B cell (primary cell): ENCODE measurements at places on chromosomes 2 and 18. TPM values are rescaled to one million over a fixed set of nuclear protein-coding genes. Genes with fewer than 3 reads are reported as not detected.

Gene MIB1
- total RNA-seq = 24.4 and 25.5 TPM in 2 replicates

Gene UCN
- 2.7 and 3.6 TPM in 2 replicates for total RNA-seq

Gene SCTR
- total RNA-seq = not detected in 2 replicates

Gene ZSWIM2
- not detected in 2 replicates for total RNA-seq

Gene DSG4
- not detected in 2 replicates for total RNA-seq

Gene DYSF
- total RNA-seq = 0.15 and 0.17 TPM in 2 replicates

Gene ABCB11
- total RNA-seq = not detected in 2 replicates

Gene MDH1B
- 0.34 TPM in 1 of 2 replicates, not detected in the other for total RNA-seq

- no peaks in the 10 kb centered on the region for H3K4me1 ChIP-seq
- no peaks in the 10 kb centered on the region for H3K36me3 ChIP-seq
- DNase-seq = no peak
- H3K4me3 ChIP-seq = no peak overlapping the region
Observed at GRCh38 chr2:18063826-18064470, 185.5 kb downstream of the KCNS3 start.

DNA sequence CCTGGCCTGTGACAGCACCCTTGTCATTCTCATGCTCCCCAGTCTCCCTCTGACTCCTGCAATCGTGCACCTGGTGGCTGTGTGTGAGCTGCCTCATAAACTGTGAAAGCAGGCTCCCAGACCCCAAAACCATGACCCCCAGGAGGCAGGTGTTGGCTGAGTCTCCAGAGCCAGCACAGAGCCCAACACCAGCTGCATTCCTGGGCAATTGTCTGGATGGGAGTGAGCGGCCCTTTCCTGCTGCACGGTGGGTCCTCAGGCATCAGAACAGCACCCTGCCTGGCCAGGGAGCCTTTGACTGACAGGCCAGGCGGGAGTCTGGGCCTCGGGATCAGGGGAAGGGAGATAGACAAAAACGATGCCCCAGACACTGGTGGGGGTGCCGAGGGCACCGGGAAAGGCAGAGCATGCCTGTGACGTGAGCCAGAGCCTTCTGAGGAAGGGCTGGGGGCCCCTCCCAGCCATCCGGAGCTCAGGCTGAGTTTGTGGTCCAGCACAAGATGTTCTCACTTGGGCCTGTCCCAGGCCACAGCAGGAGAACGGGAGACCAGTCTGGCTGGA, 135.1 kb upstream of the GPC1 start:
- no peak overlapping the region for H3K27ac ChIP-seq
- no peaks in the 10 kb centered on the region for H3K27me3 ChIP-seq

DNA sequence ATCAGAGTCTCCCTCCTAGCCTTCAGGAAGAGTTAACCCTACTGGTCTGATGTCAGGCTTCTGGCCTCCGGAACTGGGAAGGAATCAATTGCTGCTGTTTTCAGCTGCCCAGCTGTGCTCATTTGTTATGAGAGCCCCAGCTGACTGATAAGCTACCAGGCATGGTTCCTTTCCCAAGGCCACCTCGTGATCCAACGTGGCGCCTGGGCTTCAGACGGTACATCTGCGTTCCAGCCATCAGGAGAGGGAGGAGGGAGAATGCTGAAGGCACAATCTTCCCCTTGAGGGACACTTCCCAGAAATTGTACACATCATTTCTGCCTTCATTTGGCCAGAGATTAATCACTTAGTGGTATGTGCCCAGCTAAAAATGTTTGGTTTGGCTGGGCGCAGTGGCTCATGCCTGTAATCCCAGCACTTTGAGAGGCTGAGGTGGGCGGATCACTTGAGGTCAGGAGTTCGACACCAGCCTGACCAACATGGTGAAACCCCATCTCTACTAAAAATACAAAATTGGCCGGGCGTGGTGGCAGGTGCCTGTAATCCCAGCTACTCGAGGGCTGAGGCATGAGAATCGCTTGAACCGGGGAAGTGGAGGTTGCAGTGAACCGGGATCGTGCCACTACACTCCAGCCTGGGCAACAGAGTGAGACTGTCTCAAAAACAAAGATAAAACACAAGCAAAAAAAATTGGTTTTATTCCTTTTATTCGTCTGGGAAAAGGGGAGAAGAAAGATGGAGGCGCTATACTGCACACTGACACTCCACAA, 10.5 kb upstream of the ARMC9 start:
- peaks cover 16% of the 10 kb centered on the region for H3K27me3 ChIP-seq
- H3K4me1 ChIP-seq = peaks cover 3% of the 10 kb centered on the region
- DNase-seq = no peak
- no peaks in the 10 kb centered on the region for H3K36me3 ChIP-seq

DNA sequence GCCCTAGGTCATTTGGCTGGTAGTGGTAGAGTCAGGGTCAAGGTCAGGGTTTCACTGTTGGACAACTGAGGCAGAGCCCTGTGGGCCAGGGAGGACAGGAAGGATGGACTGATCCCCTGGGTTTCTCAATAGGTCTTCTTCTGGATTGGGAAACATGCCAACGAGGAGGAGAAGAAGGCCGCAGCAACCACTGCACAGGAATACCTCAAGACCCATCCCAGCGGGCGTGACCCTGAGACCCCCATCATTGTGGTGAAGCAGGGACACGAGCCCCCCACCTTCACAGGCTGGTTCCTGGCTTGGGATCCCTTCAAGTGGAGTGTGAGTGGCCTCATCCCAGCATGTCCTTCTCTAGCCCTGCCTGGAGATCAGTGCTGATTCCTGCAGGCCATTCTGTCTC, 18.1 kb downstream of the VIL1 start:
- no peaks in the 10 kb centered on the region for H3K36me3 ChIP-seq
- no peaks in the 10 kb centered on the region for H3K27me3 ChIP-seq
- DNase-seq = no peak
- H3K4me1 ChIP-seq = peaks cover 12% of the 10 kb centered on the region
- no peak overlapping the region for H3K27ac ChIP-seq

- H3K4me3 ChIP-seq = no peak overlapping the region
- H3K27me3 ChIP-seq = no peaks in the 10 kb centered on the region
- DNase-seq = no peak
Observed at GRCh38 chr18:65056575-65056974, 694.2 kb upstream of the CDH7 start.

DNA sequence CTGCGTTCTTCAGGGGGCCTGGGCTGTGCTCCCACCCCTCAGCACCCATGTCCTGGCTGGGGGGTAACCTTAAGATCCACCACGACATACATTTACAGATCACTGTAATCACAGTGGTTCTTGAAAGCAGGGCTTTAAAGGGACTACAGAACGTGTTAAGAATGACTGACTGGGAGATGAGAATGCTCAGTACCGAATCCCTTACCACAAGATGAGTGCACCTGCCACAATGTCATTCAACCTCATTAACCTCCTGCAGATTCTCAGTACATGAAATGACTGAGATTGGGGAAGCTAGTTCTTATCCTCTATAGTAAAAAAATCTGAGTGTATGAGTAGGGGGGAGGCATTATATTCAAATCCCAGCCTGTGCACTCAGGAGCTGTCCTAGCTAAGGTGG, 10.5 kb upstream of the PIEZO2 start:
- H3K27me3 ChIP-seq = no peaks in the 10 kb centered on the region
- H3K4me3 ChIP-seq = no peak overlapping the region
- no peak for DNase-seq

DNA sequence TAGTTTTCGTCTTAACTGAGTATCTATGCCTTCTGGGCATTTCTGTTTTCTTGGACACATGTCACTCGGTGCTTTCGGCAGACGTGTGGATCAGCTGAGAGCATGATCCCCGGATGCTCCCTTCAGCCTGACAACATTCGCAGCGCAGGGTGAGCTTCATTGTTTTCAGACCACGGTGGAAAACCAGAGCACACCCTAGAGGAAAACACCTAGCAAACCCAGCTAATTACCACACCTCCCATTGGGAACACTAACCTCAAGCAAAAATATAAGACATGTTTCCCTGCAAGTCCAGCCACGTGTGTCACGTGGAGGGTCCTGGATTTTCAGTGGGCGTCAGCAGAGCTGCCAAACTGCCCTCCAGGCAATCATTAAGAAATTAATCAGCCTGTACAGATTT, 31.0 kb downstream of the ANKRD29 start:
- no peak overlapping the region for H3K27ac ChIP-seq
- no peak for DNase-seq
- no peak overlapping the region for H3K4me3 ChIP-seq
- no peaks in the 10 kb centered on the region for H3K4me1 ChIP-seq
- no peaks in the 10 kb centered on the region for H3K36me3 ChIP-seq

- no peak overlapping the region for H3K27ac ChIP-seq
- H3K4me1 ChIP-seq = no peaks in the 10 kb centered on the region
Observed at GRCh38 chr2:99317161-99317872, 16.3 kb upstream of the LYG1 start.

DNA sequence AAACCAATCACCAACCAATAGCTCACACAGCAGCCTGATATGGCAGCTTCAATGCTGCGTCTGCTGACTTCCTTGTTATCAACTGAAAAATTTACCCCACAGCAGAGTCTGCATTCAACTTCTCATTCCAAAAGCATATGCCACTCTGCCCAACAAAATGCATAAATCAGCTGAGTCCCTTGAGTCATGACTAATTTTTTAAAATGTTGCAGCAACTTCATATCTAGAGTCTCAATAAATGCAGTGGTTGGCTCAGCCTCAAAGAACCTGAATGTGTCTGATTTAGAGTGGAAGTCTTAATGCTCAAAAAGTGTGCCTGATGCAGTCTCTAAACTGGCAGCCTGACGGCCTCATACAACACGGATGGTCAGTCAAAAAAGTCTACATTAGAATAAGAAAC, 46.5 kb downstream of the FARSB start:
- H3K4me1 ChIP-seq = no peaks in the 10 kb centered on the region
- DNase-seq = no peak
- H3K27me3 ChIP-seq = no peaks in the 10 kb centered on the region
- H3K27ac ChIP-seq = no peak overlapping the region
- H3K36me3 ChIP-seq = peaks cover 42% of the 10 kb centered on the region
- no peak overlapping the region for H3K4me3 ChIP-seq

DNA sequence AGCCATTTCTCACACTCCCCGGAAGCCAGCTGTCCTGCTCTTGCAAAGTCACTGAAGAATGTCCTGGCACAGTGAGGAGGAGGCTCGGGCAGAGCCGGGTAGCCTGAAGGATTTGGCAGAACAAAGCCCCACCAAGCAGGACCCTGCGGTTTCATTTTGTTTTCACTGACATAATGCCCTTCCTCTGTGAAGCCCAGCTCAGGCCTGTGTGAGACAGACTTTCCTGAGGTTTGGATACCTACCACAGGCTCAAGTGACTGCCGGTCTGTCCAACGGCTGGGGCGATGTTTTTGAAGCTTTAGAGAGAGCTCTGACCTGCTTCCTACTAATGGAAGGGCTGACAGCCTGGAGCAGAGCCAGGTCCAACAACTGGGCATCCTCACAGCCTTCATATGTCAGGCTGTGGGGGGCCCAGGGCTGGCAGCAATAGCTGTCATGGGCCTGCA, 99.8 kb upstream of the FZD7 start:
- H3K4me1 ChIP-seq = no peaks in the 10 kb centered on the region
- DNase-seq = no peak
- H3K27ac ChIP-seq = no peak overlapping the region
- H3K36me3 ChIP-seq = no peaks in the 10 kb centered on the region
- H3K4me3 ChIP-seq = no peak overlapping the region

DNA sequence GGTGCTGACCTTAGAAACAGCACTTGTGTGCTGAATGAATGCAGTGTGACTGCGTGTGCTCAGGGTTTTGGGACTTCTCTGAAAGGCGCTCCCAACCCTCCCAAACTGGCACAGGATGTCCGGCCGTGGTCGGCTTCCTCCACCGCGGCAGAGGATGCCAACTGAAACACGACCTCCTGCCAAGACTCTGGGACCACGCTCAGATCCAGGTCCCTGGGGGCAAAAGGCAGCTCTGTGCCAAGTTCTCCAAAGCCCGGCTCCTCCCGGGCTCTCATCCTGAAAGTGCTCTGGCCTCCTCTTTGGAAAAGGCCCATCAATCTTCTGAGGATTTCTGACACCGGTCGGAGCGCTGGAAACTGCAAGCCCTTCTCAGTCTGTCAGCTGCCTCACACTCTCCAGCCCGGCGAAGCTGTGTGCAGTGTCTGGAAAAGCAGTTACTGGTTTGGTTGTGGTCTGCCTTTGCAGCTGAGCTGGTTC, 32.3 kb upstream of the ZBTB7C start:
- no peak overlapping the region for H3K27ac ChIP-seq
- no peak overlapping the region for H3K4me3 ChIP-seq
- peaks cover 22% of the 10 kb centered on the region for H3K27me3 ChIP-seq
- no peaks in the 10 kb centered on the region for H3K4me1 ChIP-seq
- no peak for DNase-seq

- H3K36me3 ChIP-seq = peaks cover 50% of the 10 kb centered on the region
- no peak overlapping the region for H3K4me3 ChIP-seq
- no peak overlapping the region for H3K27ac ChIP-seq
- no peaks in the 10 kb centered on the region for H3K4me1 ChIP-seq
- H3K27me3 ChIP-seq = no peaks in the 10 kb centered on the region
Observed at GRCh38 chr2:71423817-71424420, 29.4 kb upstream of the DYSF start.

DNA sequence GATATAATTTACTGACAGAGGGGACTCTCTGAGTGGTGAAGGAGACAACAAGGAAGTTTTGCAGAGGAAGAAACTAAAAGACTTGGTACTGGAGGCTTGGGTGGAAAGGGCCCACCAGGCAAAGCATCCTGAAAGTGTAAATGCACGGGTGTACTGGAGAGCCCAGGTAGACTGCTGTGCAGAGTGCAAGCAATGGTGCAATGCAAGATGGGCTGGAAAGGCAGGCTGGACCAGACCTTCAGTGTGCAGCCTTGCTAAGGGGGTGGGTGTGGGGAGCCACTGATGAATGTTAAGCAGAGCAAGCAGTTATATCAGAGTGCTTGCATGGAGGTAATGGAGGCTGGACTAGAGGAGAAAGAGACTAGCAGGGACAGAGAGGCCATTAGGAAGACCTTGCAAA, 10.7 kb downstream of the C2orf74 start:
- no peaks in the 10 kb centered on the region for H3K27me3 ChIP-seq
- H3K36me3 ChIP-seq = no peaks in the 10 kb centered on the region
- H3K4me3 ChIP-seq = no peak overlapping the region
- H3K4me1 ChIP-seq = peaks cover 7% of the 10 kb centered on the region

GRCh38 chr2:175062787-175063585, 57.8 kb upstream of the CHN1 start:
- no peaks in the 10 kb centered on the region for H3K27me3 ChIP-seq
- no peak overlapping the region for H3K27ac ChIP-seq
- H3K4me1 ChIP-seq = no peaks in the 10 kb centered on the region
- H3K4me3 ChIP-seq = no peak overlapping the region

- no peak for DNase-seq
- H3K4me3 ChIP-seq = no peak overlapping the region
- no peaks in the 10 kb centered on the region for H3K27me3 ChIP-seq
- no peak overlapping the region for H3K27ac ChIP-seq
- no peaks in the 10 kb centered on the region for H3K36me3 ChIP-seq
Observed at GRCh38 chr18:34809451-34810072, 99.5 kb downstream of the DTNA start.

GRCh38 chr2:203857656-203858055, 9.9 kb upstream of the CTLA4 start:
- no peaks in the 10 kb centered on the region for H3K36me3 ChIP-seq
- no peaks in the 10 kb centered on the region for H3K27me3 ChIP-seq
- no peak overlapping the region for H3K4me3 ChIP-seq
- no peaks in the 10 kb centered on the region for H3K4me1 ChIP-seq

GRCh38 chr2:229371086-229371485, 100.0 kb upstream of the PID1 start:
- no peak overlapping the region for H3K4me3 ChIP-seq
- no peaks in the 10 kb centered on the region for H3K36me3 ChIP-seq
- no peaks in the 10 kb centered on the region for H3K27me3 ChIP-seq
- no peak overlapping the region for H3K27ac ChIP-seq
- no peak for DNase-seq

- H3K4me1 ChIP-seq = no peaks in the 10 kb centered on the region
- DNase-seq = no peak
- peaks cover 6% of the 10 kb centered on the region for H3K27me3 ChIP-seq
Observed at GRCh38 chr2:48586433-48586832, 31.2 kb upstream of the GTF2A1L start.
